ENCODE measurements at places on chromosomes 1 and 21. TPM values are rescaled to one million over a fixed set of nuclear protein-coding genes. Genes with fewer than 3 reads are reported as not detected.

DNA sequence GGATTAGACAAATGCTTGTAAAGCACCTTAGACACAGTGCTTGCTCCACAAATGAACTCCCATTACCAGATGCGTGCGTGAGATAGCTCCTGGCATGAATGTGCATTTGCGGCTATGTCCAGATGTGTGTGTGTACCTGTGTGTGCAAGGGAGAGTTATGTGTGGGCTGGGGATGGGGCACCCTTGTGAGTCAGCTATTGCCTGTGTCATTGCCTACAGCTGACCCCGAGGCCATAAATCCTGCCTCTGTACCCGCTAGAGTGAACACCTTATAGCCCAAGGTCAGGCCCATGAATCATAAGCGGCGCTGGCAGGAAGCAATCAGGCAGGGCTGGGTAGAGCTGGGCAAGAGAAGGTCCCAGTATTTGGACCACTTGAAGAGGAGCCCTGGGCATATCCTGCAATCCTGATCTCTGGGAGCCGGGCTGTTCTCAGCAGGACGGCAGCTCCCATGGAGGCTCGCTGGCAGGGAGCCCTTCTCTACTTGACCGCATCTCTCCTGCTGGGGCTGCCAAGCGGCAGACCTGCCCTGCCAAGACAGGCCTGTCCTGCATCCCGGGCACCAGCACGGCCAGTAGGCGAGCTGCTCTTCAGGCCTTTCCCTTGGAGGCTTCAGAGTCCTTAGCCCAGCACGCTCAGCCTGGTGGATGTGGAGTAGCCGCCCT lies 86.4 kb downstream of the TMEM53 start:
- H3K4me3 ChIP-seq: no peak overlapping the region
- peaks cover 16% of the 10 kb centered on the region for H3K27me3 ChIP-seq
- no peaks in the 10 kb centered on the region for H3K4me1 ChIP-seq
- no peak overlapping the region for H3K27ac ChIP-seq

GRCh38 chr21:14303731-14304488 lies 79.0 kb downstream of the HSPA13 start:
- no peak overlapping the region for H3K4me3 ChIP-seq
- H3K36me3 ChIP-seq: no peaks in the 10 kb centered on the region
- peaks cover 3% of the 10 kb centered on the region for H3K27me3 ChIP-seq
- DNase-seq: no peak

GRCh38 chr1:224897529-224898327 lies 31.7 kb upstream of the DNAH14 start:
- H3K36me3 ChIP-seq: no peaks in the 10 kb centered on the region
- H3K4me3 ChIP-seq: no peak overlapping the region
- no peak overlapping the region for H3K27ac ChIP-seq
- H3K4me1 ChIP-seq: no peaks in the 10 kb centered on the region
- H3K27me3 ChIP-seq: peaks cover 25% of the 10 kb centered on the region

GRCh38 chr1:219906924-219907771 lies 21.2 kb downstream of the SLC30A10 start:
- H3K27ac ChIP-seq: no peak overlapping the region
- H3K4me3 ChIP-seq: no peak overlapping the region
- no peak for DNase-seq
- no peaks in the 10 kb centered on the region for H3K36me3 ChIP-seq
- peaks cover 8% of the 10 kb centered on the region for H3K27me3 ChIP-seq

GRCh38 chr1:19042675-19043578 lies 86.5 kb upstream of the IFFO2 start:
- no peaks in the 10 kb centered on the region for H3K36me3 ChIP-seq
- no peak overlapping the region for H3K4me3 ChIP-seq
- H3K4me1 ChIP-seq: peaks cover 17% of the 10 kb centered on the region
- no peak overlapping the region for H3K27ac ChIP-seq
- DNase-seq: peak; percentile 64
- H3K27me3 ChIP-seq: peaks cover 7% of the 10 kb centered on the region

The ADAMTSL4 gene
- 3.6 TPM for total RNA-seq

The ZBTB48 gene
- total RNA-seq: 23.7 TPM

The OR2T5 gene
- total RNA-seq: not detected

The TOR1AIP1 gene
- 42.1 TPM for total RNA-seq

The IFI44L gene
- 29.7 TPM for total RNA-seq

The DNASE2B gene
- not detected for total RNA-seq

The RGS13 gene
- total RNA-seq: not detected

The MEX3A gene
- 12.7 TPM for total RNA-seq

The SHE gene
- 0.10 TPM for total RNA-seq

The PM20D1 gene
- not detected for total RNA-seq
